Nephron progenitor cell (in vitro differentiated cells): ENCODE measurements at places on chromosomes 16 and 17.

- no peaks in the 10 kb centered on the region for H3K36me3 ChIP-seq
- no peak overlapping the region for H3K4me3 ChIP-seq
- DNase-seq = no peak
- no peak overlapping the region for H3K27ac ChIP-seq
- H3K4me1 ChIP-seq = peaks cover 53% of the 10 kb centered on the region
- H3K27me3 ChIP-seq = peaks cover 7% of the 10 kb centered on the region
Observed at GRCh38 chr16:57630931-57631845, 2.8 kb downstream of the ADGRG1 start.

DNA sequence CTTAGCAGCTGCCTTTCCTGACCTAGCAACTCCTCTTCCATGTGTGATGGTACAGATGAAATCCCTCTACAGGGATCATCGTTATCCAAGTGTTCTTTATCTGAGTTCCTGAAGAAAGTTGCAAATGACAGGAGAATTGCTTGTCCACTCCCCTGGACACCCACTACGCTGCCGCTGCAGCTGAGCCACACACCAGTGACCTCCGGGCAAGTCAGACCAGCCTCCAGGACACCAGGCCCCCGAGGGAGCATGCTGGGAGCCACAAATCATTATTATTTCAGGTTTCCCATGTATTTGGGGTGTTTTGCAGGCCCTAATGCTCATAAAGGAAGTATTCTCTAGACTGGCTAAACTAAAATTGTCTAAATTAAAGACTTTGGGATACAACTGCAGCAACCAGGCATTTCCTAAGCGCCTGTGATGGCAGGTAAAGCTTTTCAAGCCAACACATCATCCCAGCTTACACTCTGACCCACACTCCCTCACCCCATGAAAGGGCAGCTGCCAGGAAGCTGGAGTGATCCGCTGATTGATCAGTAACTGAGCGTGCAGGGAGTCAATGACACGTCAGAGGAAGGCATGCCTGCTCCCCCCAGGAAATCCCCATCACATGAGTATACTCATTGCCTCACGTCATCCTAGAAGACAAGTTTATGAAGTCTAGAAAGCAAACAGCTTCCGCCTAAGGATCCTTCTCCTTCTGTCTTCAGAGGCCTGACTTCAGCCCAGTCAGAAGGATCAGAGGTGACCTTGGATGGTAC lies 14.4 kb downstream of the FA2H start:
- H3K36me3 ChIP-seq = no peaks in the 10 kb centered on the region
- DNase-seq = no peak
- no peak overlapping the region for H3K27ac ChIP-seq
- H3K27me3 ChIP-seq = peaks cover 23% of the 10 kb centered on the region

DNA sequence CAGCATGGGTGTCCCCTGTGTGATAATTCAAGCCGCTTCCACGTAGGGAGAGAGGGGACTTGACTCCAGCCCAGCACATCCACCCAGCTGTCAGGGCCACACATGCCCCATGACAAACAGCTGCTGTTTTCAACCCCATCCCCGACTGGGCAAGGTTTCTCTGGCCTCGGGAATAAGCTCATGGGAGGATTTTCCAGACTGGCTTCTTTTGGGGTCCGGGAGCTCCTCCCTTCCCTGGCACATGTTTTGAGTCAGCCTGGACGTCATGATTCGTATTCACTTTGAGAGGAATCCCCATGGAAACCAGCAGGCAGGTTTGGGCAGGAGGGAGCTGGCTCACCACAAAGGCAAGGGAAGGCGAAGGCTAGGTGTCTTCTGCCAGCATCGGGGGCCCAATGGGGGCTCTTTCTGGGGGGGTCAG lies 156.4 kb downstream of the CMIP start:
- DNase-seq = no peak
- H3K36me3 ChIP-seq = peaks cover 10% of the 10 kb centered on the region
- H3K4me3 ChIP-seq = no peak overlapping the region
- no peak overlapping the region for H3K27ac ChIP-seq

GRCh38 chr16:86221085-86221484 lies 289.2 kb upstream of the FOXF1 start:
- DNase-seq = no peak
- H3K36me3 ChIP-seq = no peaks in the 10 kb centered on the region
- H3K27ac ChIP-seq = no peak overlapping the region
- H3K4me3 ChIP-seq = no peak overlapping the region

- H3K4me3 ChIP-seq = peak overlapping the region; percentile 85
- DNase-seq = no peak
- peaks cover 12% of the 10 kb centered on the region for H3K4me1 ChIP-seq
- H3K27ac ChIP-seq = peak overlapping the region; percentile 48
- peaks cover 16% of the 10 kb centered on the region for H3K27me3 ChIP-seq
Observed at GRCh38 chr17:31550389-31551056, 159.0 kb downstream of the RAB11FIP4 start.

- DNase-seq = no peak
- H3K36me3 ChIP-seq = no peaks in the 10 kb centered on the region
- H3K27ac ChIP-seq = peak overlapping the region; percentile 23
- peaks cover 3% of the 10 kb centered on the region for H3K27me3 ChIP-seq
- H3K4me3 ChIP-seq = peak overlapping the region; percentile 12
Observed at GRCh38 chr16:11291091-11291703, 10.1 kb upstream of the PRM1 start.

GRCh38 chr17:67696853-67697498 lies 20.8 kb upstream of the NOL11 start:
- no peak overlapping the region for H3K27ac ChIP-seq
- peaks cover 23% of the 10 kb centered on the region for H3K36me3 ChIP-seq
- no peak for DNase-seq
- H3K27me3 ChIP-seq = peaks cover 5% of the 10 kb centered on the region

DNA sequence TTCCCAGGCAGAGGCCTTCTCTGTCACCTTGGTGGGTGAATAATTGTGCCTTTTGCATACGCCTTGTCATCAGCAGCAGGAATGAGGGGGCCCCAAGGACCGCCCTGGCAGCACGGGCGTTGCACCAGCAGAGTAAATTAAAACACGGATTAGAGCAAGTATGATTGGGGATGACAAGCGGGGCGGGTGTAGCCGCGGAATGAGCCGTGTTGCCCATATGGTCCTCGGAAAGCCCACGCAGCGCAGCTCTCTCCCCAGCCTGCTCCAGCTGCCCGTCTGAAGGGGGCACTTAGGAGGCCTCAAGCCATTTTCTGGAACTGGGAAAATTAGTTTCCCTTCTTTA lies 299.4 kb upstream of the IRX3 start:
- H3K27ac ChIP-seq = no peak overlapping the region
- H3K27me3 ChIP-seq = peaks cover 28% of the 10 kb centered on the region
- no peaks in the 10 kb centered on the region for H3K36me3 ChIP-seq
- H3K4me1 ChIP-seq = peaks cover 49% of the 10 kb centered on the region

- H3K4me3 ChIP-seq = no peak overlapping the region
- H3K36me3 ChIP-seq = no peaks in the 10 kb centered on the region
- no peaks in the 10 kb centered on the region for H3K4me1 ChIP-seq
- H3K27me3 ChIP-seq = peaks cover 74% of the 10 kb centered on the region
- DNase-seq = no peak
- no peak overlapping the region for H3K27ac ChIP-seq
Observed at GRCh38 chr16:55364811-55365210, 40.8 kb downstream of the IRX6 start.

- no peak overlapping the region for H3K27ac ChIP-seq
- peak; percentile 82 for DNase-seq
- peaks cover 23% of the 10 kb centered on the region for H3K27me3 ChIP-seq
- no peak overlapping the region for H3K4me3 ChIP-seq
- peaks cover 26% of the 10 kb centered on the region for H3K36me3 ChIP-seq
Observed at GRCh38 chr17:4004517-4005295, 40.5 kb upstream of the ATP2A3 start.

- peak overlapping the region; percentile 28 for H3K27ac ChIP-seq
- peaks cover 55% of the 10 kb centered on the region for H3K36me3 ChIP-seq
- H3K4me3 ChIP-seq = no peak overlapping the region
- DNase-seq = no peak
- no peaks in the 10 kb centered on the region for H3K27me3 ChIP-seq
Observed at GRCh38 chr16:27761816-27762215, 211.9 kb downstream of the KATNIP start.

- no peak overlapping the region for H3K4me3 ChIP-seq
- H3K27me3 ChIP-seq = peaks cover 61% of the 10 kb centered on the region
- H3K36me3 ChIP-seq = no peaks in the 10 kb centered on the region
Observed at GRCh38 chr16:85757341-85757822, 6.5 kb upstream of the C16orf74 start.
